ENCODE measurements at places on chromosomes 6 and 20. TPM values are rescaled to one million over a fixed set of nuclear protein-coding genes. Genes with fewer than 3 reads are reported as not detected.

Gene CLPSL2
- not detected for total RNA-seq

Gene PCK1
- total RNA-seq = not detected

Gene KHDC1
- total RNA-seq = 1.5 TPM

Gene NTSR1
- total RNA-seq = 0.43 TPM

Gene PLCB4
- 3.5 TPM for total RNA-seq

Gene SPTLC3
- total RNA-seq = 1.1 TPM

Gene OR2J3
- not detected for total RNA-seq

Gene AHCY
- total RNA-seq = 159 TPM

Gene POM121L2
- not detected for total RNA-seq

Gene CYP21A2
- total RNA-seq = not detected

Gene LY86
- not detected for total RNA-seq

Gene CGA
- total RNA-seq = not detected

Gene ZNFX1
- total RNA-seq = 41.9 TPM

Gene PLAGL2
- total RNA-seq = 6.5 TPM

Gene CCN2
- total RNA-seq = 711 TPM

Gene DEFB128
- not detected for total RNA-seq

Gene PDE10A
- total RNA-seq = 18.9 TPM

Gene LKAAEAR1
- 0.29 TPM for total RNA-seq

Gene SIRPB2
- total RNA-seq = 0.79 TPM

Measured in thoracic aorta endothelial cell (primary cell).